Naive B cell (primary cell): ENCODE measurements at places on chromosomes 6 and 20. TPM values are rescaled to one million over a fixed set of nuclear protein-coding genes. Genes with fewer than 3 reads are reported as not detected.

DNA sequence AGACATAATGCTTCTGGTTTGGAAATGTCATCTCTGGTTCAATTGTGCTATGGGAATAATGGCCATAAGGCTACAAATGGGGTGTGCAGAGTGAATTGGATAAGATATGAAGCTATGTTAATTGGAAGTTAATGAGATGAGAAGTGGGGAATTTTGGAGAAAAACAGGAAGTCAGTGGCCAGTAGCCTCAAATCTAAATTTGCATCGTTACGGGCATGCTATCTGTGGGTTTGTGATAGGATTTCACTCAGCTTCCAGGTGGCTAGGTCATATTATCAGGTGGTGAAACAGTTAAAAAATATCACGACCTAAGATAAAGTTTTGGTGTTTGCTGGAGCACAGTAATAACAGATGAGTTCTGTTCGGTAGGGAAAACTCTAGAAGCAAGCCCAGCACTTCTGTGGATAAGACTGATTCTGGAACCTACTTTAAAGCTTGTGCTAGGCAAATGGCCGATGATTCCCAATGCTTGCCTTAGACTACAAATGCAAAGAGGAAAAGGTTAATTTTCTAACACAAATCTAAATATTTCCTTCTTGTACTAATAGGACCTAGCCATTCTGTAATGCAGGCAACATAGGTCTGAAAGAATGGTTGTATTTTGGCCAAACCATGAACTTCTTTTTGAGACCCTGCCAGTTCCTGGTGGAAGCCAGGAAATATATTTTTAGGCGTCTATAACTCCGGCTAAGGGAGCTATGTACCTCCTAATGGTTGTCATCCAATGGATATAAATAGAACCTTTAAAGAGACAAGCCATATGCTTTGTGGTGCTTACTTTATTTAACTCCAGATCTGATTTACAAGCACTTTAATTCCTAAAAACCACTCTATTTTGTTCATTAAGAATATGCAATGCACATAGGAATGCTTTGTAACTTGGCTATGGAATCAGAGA is 111.0 kb downstream of the PLCB1 start:
- H3K4me1 ChIP-seq, result no peaks in the 10 kb centered on the region
- H3K36me3 ChIP-seq, result no peaks in the 10 kb centered on the region
- no peak for DNase-seq
- H3K27me3 ChIP-seq, result no peaks in the 10 kb centered on the region
- no peak overlapping the region for H3K27ac ChIP-seq
- H3K4me3 ChIP-seq, result no peak overlapping the region

- no peak overlapping the region for H3K27ac ChIP-seq
- H3K27me3 ChIP-seq, result peaks cover 19% of the 10 kb centered on the region
- DNase-seq, result no peak
- no peak overlapping the region for H3K4me3 ChIP-seq
- H3K36me3 ChIP-seq, result no peaks in the 10 kb centered on the region
Observed at GRCh38 chr6:98716341-98716740, 118.0 kb upstream of the POU3F2 start.

DNA sequence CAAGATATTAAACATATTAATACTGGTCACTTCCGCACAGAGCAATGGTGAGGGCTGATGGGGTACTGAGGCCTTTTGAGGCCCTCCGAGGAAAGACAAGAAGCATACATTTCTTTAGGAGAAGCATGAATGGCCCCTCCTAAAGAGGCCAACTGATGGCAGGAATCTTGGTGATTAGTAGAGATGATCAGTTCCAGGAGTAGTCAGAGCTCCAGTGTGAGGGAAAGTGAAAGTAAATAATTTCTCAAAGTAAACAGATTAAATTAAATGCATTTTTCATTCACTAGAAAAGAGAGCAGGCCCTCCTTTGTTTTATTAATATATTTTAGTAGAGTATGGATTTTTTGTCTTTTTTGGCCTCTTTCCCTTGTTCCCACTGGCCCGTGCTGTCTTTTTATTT is 38.2 kb downstream of the NOX3 start:
- H3K4me3 ChIP-seq, result peak overlapping the region; percentile 93
- H3K36me3 ChIP-seq, result no peaks in the 10 kb centered on the region
- DNase-seq, result no peak
- peak overlapping the region; percentile 99 for H3K27ac ChIP-seq

DNA sequence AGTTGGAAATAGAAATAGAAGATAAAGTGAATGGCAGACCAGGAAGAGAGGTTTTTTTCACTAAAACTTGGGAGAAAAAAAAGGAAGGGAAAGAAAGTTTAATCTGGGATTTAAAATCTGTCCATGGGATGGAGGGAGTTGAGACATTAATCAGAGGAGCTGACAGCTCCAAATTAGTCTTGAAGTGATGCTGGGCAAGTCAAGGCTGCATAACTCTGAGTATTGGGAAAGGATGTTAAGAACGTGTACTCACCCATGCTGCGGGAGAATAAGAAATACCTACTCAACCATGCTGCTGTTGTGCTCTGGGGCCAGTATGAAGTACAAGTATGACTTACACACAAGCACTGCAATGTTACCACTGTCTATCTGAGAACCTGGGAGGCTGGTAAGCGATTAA is 47.5 kb downstream of the SNRNP48 start:
- H3K27me3 ChIP-seq, result peaks cover 8% of the 10 kb centered on the region
- DNase-seq, result no peak
- H3K4me1 ChIP-seq, result no peaks in the 10 kb centered on the region
- H3K4me3 ChIP-seq, result no peak overlapping the region

DNA sequence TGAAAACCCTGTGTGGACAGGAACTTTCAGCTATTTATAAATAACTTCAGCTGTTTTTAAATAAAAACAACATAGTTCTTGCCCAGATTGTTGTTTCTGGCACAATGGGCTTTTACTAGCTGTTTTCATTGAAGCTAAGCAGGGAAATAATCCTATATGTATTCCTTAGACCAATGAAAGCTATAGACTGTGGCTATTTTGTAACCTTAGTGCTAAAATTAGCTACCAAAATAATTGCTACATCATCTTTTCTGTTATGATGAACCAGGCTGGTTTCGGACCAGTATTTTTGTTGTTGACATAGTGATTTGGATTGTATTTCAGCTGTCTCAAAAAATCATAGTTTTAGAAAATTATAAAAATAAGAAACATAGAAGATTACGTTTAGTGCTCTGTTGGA is 13.7 kb downstream of the PHF3 start:
- H3K36me3 ChIP-seq, result peaks cover 26% of the 10 kb centered on the region
- no peak overlapping the region for H3K27ac ChIP-seq
- no peak for DNase-seq
- peaks cover 61% of the 10 kb centered on the region for H3K4me1 ChIP-seq
- H3K4me3 ChIP-seq, result no peak overlapping the region
- H3K27me3 ChIP-seq, result no peaks in the 10 kb centered on the region

GRCh38 chr6:125748406-125749172 is 843 bp upstream of the HEY2 start:
- peaks cover 8% of the 10 kb centered on the region for H3K36me3 ChIP-seq
- peak overlapping the region; percentile 83 for H3K4me3 ChIP-seq
- peak; percentile 14 for DNase-seq
- peak overlapping the region; percentile 38 for H3K27ac ChIP-seq
- H3K4me1 ChIP-seq, result peaks cover 26% of the 10 kb centered on the region

DNA sequence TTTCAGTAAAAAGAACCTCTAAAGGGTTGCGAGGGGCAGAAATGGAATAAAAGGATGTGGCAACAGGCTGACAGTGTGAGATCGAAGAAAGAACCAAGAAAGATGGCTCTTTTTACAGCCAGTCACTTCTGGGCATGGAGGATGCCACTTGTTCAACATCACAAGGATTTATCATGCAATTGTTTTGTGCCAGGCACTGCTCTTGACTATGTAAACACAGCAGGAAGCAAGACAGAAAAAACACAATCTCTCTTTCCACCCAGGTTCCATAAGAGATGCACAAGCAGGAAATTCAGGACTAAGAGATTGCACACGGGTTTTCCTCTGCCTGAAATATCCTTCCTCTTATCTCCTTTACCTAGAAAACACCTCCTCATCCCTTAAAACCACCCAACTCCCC is 38.0 kb downstream of the FOXA2 start:
- H3K4me1 ChIP-seq, result no peaks in the 10 kb centered on the region
- H3K4me3 ChIP-seq, result no peak overlapping the region
- H3K27me3 ChIP-seq, result peaks cover 38% of the 10 kb centered on the region
- no peak for DNase-seq
- no peaks in the 10 kb centered on the region for H3K36me3 ChIP-seq
- no peak overlapping the region for H3K27ac ChIP-seq

DNA sequence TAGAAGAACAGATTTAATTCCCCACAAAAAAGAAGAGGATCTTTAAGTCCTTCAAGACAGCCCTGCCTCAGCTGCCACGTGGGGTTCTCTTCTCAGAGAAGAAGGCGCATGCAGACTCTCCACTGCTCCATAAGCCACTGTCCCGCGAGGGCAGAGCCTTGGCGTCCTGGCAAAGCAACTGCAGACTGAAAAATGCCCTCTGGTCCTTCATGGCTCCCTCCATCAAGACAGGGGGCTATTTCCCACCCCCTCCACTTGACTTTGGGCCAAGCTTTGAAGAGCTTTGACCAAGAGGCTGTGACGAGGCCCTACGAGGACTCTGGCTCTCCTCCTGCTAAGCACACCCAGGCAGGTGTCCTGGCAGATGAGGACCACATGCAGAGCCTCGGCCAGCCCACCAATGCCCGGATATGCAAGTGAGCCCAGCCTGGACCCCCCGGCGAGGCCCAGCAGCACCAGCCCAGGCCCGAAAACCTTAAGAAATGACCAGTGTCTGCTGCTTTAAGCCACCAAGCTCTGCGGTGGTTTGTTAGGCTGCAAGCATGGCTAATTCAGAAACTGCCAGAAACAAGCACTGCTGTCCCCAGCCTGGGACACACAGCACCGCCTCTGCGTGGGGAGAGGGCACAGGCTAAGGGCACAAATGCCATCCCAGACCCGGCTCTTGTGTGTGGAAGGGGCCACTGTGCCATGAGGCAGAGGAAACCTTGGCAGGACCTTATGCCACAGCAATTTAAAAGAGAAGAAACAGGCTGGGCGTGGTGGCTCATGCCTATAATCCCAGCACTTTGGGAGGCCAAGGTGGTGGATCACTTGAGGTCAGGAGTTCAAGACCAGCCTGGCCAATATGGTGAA is 16.1 kb downstream of the GMEB2 start:
- peaks cover 9% of the 10 kb centered on the region for H3K4me1 ChIP-seq
- no peaks in the 10 kb centered on the region for H3K27me3 ChIP-seq
- no peak overlapping the region for H3K4me3 ChIP-seq

- H3K27me3 ChIP-seq, result no peaks in the 10 kb centered on the region
- H3K27ac ChIP-seq, result peak overlapping the region; percentile 95
- H3K4me3 ChIP-seq, result peak overlapping the region; percentile 92
- peaks cover 38% of the 10 kb centered on the region for H3K36me3 ChIP-seq
- peak; percentile 19 for DNase-seq
Observed at GRCh38 chr6:31354158-31354863, 2.7 kb downstream of the HLA-B start.

DNA sequence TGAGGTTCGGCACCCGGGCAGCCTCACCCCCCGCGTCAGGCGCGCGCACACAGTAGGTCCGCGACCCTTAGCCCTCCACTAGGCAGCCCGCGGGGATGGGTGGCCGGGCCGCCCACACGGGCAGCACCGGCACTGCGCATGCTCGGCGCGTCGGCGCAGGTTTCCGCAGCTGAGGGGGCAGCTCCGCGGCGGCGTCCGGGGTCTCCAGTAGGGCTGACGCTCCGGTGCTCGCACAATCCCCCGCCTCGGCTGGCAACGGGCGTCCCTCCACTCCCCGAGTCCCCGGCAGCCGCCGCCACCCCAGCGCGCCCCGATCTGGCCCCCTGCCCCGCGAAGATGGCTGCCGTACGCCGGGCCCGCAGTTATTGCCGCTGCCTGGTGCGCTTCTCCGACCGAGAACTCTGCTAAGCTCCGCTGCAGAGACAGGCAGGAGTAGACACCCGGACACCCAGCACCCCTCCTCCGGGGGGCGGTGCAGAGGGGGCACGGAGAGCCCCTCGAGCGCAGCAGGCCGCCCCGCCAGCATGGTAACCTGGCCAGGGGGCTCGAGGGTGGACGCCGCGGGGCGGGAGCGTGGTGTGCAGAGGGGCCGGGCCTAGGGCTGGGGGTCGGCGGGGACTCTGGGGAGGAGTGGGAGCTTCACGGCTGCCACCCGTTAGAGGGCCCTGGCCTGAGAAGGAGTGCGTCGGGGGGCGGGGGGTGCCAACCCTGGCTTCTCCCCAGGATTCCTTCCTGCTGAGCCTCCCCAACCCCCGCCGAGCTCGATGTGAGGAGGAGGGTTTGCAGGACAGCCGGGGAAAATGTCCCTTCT is at the start of gene FBXO9:
Gene FBXO9 (plus strand): TSS at position 139 of the 811 bp plus-strand sequence. CDS start 386 bp downstream, at position 525.
- H3K27me3 ChIP-seq, result no peaks in the 10 kb centered on the region
- peak; percentile 85 for DNase-seq
- peak within 1 kb of the TSS; percentile 74 for H3K27ac ChIP-seq
- peaks cover 11% of the 10 kb centered on the region for H3K4me1 ChIP-seq

DNA sequence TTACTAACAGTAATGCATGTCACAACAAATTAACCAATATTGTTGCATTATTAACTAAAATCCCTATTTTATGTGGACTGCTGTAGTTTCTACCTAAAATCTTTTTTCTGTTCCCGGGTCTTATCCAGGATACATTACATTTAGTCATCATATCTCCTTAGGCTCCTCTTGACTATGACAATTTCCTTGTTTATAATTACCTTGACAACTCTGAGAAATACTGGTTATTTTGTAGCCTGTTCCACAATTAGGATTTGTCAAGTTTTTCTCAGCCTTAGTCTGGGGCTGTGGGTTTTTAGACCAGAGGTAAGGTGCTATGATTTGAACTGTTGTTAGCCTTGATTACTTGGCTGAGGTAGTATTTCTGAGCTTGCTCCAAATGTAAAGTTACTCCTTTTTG is 3.7 kb downstream of the FBXO5 start:
- H3K36me3 ChIP-seq, result peaks cover 9% of the 10 kb centered on the region
- no peak overlapping the region for H3K4me3 ChIP-seq
- no peak for DNase-seq
- peaks cover 34% of the 10 kb centered on the region for H3K4me1 ChIP-seq

DNA sequence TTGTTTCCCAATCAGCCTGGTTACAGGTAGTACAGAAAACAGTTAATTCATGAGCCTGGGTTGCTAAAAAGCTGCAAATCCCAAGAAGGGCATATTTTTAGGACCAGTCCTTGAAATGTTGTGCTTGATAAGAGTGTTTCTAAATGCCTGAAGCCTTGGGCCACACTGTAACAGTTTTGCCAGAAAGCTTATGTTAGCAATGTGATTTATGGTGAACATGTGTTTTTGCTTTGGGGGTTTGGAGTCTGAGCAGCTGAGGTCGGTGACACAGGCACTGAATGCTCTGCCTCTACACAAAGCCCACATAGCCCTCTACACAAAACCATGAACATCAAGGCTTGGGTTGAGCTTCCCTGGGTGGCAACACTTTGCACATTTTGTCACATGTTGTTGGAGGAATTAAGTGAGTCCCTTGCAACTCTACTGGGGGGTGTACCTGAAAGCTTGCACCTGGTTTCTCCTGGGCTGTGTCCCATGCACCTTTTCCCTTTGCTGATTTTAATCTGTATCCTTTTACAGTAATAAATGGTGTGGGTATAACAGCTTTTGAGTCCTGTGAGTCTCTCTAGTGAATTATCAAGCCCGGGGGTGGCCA is 22.2 kb downstream of the AHI1 start:
- peaks cover 31% of the 10 kb centered on the region for H3K36me3 ChIP-seq
- H3K4me1 ChIP-seq, result no peaks in the 10 kb centered on the region
- H3K27me3 ChIP-seq, result peaks cover 4% of the 10 kb centered on the region
- no peak overlapping the region for H3K4me3 ChIP-seq
- H3K27ac ChIP-seq, result no peak overlapping the region

- H3K27me3 ChIP-seq, result peaks cover 39% of the 10 kb centered on the region
- peaks cover 7% of the 10 kb centered on the region for H3K36me3 ChIP-seq
Observed at GRCh38 chr6:3458706-3459421, 2.0 kb upstream of the SLC22A23 start.

MAS1 gene
- polyA plus RNA-seq, result not detected

BTN1A1 gene
- polyA plus RNA-seq, result not detected

PTCRA gene
- polyA plus RNA-seq, result not detected

VSTM2L gene
- polyA plus RNA-seq, result not detected

IP6K3 gene
- polyA plus RNA-seq, result not detected

C6orf163 gene
- 0.24 TPM for polyA plus RNA-seq

ZNF311 gene
- not detected for polyA plus RNA-seq

CASS4 gene
- polyA plus RNA-seq, result not detected

EPPIN gene
- not detected for polyA plus RNA-seq
